ENCODE measurements at places on chromosomes 7 and 10.

- DNase-seq = no peak
Observed at GRCh38 chr10:99758211-99758891, 24.1 kb upstream of the ABCC2 start.

- DNase-seq = no peak
Observed at GRCh38 chr7:120053390-120053961, 219.5 kb upstream of the KCND2 start.

DNA sequence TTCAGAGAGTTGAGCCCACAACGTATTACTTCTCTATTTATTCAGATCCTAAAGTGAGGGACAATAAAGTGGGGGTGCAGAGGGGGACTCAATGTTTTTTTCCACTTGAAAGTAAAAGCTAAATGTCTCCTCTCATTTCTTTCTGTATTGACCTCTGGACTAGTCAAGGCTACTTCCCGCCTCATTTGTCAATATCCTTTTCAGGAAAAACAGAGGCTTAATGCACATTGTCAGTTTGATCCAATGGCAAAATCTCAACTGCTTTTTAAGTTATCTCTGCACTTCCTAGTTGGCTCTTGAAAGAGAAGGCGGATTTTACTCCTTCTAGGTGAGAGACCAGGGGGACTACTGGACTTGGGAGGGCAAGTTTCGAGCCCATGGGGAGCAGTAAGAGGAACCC lies 56.4 kb downstream of the HIPK2 start:
- no peak for DNase-seq

DNA sequence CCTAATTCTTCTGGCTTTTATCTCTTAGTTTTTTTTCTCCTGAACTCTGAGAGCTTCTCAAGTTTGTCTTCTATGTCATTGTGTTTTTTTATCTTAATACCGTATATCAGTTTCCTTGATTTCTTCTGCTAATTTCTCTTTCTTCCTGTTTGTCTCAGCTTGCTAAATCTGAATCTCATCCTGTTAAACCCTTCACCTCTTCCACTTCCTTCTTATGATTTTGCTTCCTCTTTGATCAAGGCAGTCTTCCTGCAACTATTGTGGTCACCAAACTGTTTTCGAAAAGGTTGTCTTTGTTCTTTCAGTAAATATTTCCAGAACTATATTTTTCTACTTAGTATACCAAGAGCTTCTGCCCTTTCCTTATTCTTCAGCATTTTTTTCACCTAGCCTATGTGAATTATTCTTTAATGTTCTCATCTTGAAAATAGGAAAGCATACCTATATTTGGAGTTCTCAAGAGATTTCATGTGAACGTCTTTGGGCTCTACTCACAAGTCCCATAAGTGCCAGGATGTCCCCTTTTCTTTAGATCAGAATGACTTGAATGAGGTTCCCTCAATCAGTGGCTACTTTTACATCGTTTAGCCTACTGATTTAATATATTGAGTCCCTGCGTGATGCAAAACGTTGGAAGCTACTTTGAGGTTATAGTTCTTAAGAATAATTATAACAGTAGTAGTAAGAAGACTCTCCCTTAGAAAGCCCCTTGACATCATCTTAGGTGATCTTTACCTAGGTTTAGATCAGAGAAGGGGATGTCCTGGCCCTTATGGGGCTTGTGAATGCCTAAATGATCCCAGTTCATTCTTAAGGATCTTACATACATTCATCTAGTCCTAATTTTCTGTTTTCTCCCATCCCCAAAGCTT lies 415.4 kb upstream of the AUTS2 start:
- DNase-seq = no peak

DNA sequence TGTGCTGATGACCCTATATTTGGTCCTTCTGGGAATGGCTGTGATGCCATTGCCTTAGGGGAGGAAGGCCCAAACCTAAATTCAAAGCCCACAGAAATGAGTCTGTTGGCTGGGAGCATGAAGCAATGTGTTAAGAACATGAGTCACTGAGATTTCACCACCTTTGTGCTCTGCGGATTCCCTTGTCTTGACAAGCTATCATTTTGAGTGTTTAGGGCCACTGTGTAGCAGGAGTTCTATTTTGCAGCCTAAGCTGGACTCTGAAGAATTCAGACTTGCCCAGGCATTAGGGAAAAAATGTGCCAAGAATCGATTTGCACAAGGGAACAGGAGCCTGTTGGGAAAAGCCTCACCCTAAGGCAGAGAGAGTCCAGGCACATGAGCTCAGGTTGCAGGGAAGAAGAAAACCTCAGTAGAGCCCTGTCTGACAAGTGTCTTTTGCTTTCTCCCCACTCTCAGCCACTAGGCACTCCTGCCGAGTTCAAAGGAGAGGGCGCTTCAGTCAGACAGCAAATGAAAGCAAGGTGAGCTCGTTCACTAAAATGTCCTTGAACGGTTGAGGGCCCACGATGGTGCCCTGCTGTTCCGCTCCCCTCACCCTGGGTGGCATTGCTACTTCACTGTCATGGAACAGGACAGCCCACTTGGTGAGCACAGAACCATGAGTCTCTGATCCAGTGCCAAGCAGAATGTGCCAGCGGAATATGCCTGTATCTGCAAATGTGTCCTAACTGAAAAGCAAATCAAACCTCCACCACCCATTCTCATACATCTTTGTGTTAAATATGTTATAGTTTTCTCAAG lies 93.6 kb downstream of the PRLHR start:
- DNase-seq = no peak
